ENCODE measurements at places on chromosomes 4 and X.

- no peak for DNase-seq
These were observed 105.0 kb upstream of the PAQR3 start for GRCh38 chr4:79044141-79044659.

GRCh38 chr4:3493720-3494461, 30.8 kb downstream of the DOK7 start:
- DNase-seq, result no peak

DNA sequence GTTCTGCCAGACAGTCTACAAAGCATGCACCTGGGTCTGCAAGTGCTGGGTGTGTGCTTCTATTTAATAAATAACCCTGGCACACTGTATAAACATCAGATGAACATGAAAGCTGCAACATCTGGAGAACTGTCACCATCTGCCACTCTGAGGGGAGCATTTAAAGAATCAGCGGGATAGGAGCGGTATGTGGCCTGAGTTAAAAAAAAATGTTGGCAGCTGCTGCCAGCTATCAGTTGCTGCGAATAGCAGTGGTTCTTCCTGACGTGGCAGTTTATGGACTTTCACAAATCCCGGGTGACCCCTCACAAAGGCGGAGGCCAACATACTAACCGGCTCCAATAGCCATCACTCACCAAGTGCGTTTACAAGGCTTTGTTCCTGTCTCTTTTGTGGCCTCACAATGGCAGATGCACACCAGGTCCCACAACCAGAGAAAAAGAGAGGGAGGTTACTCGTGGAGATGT, 95.1 kb downstream of the RASL11B start:
- DNase-seq, result no peak

GRCh38 chrX:20968996-20969395, 405.2 kb upstream of the CNKSR2 start:
- DNase-seq, result no peak

Data from AML-193 (cell line).